ENCODE measurements at places on chromosomes 6 and 20. TPM values are rescaled to one million over a fixed set of nuclear protein-coding genes. Genes with fewer than 3 reads are reported as not detected.
A peak's percentile ranks its signal among the peaks of the same experiment; 100 is the strongest.

Gene PLN
- not detected for total RNA-seq

Gene MOXD1
- total RNA-seq: not detected

DNA sequence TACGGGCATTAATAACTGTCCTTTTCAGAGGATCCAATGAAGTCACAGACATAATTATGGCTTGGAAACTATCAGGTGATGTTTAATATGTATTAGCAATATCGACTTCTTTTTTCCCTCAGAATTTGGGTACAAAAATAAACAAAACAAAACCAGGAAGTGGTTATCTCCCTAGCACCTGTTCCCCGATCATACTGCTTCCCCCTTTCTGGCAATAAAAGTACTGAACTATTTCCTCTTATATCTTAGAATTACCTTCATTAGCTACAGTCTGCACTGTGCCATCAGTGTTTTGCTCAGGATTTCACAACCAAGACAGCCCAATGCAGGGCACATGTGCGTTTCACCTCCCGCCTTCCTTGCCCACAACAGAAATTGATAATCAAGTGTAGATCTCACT is 216.9 kb upstream of the BTBD3 start:
- no peaks in the 10 kb centered on the region for H3K36me3 ChIP-seq
- no peaks in the 10 kb centered on the region for H3K4me1 ChIP-seq
- no peak overlapping the region for H3K4me3 ChIP-seq

DNA sequence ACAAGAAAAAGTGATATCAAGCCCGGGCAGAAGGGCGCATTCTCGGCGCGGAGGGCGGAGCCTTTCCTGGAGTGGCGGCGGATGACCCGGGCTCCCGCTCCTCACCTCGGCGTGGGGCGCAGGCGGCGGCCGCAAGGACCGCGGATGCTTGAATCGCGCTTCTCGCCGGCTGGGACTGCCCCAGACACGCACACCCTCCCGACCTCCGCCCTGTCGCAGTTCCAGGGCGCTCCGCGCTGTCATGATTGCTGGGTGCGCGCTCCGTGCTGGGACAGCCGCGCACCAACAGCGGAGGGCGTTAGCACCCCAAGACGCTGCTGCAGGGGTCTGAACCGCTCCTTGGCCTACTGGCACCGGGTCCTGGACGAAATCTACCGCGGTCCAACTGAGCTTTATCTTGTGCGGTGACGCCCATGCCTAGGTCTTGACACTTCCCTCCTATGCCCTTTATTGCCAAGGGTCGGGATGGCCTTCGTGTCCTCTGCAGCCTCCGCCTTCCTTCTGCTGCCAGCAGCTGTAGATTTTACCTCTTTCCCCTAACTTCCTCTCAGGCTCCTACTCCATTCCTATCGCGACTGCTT is 43.3 kb downstream of the IRAK1BP1 start:
- H3K4me3 ChIP-seq: peak overlapping the region; percentile 57
- H3K4me1 ChIP-seq: peaks cover 8% of the 10 kb centered on the region
- no peaks in the 10 kb centered on the region for H3K27me3 ChIP-seq
- H3K27ac ChIP-seq: no peak overlapping the region
- H3K36me3 ChIP-seq: no peaks in the 10 kb centered on the region
- DNase-seq: peak; percentile 28

- no peaks in the 10 kb centered on the region for H3K27me3 ChIP-seq
- H3K27ac ChIP-seq: no peak overlapping the region
- H3K36me3 ChIP-seq: no peaks in the 10 kb centered on the region
- no peak overlapping the region for H3K4me3 ChIP-seq
Measured at GRCh38 chr6:145844933-145845540, 30.4 kb upstream of the FBXO30 start.

GRCh38 chr6:81997090-81997926 is 244.8 kb upstream of the TENT5A start:
- H3K27ac ChIP-seq: no peak overlapping the region
- DNase-seq: no peak
- H3K27me3 ChIP-seq: no peaks in the 10 kb centered on the region
- H3K4me1 ChIP-seq: peaks cover 3% of the 10 kb centered on the region
- H3K36me3 ChIP-seq: no peaks in the 10 kb centered on the region
- H3K4me3 ChIP-seq: no peak overlapping the region

GRCh38 chr6:25713824-25714223 is 40.7 kb upstream of the SLC17A4 start:
- H3K4me1 ChIP-seq: peaks cover 23% of the 10 kb centered on the region
- peak overlapping the region; percentile 54 for H3K27ac ChIP-seq
- no peaks in the 10 kb centered on the region for H3K36me3 ChIP-seq
- no peak for DNase-seq

DNA sequence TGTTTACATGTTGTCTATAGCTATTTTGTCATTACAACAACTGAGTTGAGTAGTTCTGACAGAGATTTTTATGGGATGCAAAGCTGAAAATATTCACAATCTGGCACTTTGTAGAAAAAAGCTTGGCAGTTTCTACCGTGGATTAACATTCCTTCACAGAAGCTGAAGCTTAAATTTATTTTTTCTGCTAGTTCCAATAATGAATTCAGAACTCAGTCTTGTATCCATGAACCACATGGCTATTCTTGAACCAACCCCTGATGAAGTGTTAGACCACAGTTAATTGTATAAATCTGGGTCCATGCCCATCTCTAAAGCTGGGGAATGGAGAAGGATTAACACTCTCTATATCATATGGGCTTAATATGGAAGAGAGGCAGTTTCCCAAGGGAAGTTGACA is 743.8 kb upstream of the FLRT3 start:
- no peak overlapping the region for H3K4me3 ChIP-seq
- no peak for DNase-seq
- no peak overlapping the region for H3K27ac ChIP-seq

DNA sequence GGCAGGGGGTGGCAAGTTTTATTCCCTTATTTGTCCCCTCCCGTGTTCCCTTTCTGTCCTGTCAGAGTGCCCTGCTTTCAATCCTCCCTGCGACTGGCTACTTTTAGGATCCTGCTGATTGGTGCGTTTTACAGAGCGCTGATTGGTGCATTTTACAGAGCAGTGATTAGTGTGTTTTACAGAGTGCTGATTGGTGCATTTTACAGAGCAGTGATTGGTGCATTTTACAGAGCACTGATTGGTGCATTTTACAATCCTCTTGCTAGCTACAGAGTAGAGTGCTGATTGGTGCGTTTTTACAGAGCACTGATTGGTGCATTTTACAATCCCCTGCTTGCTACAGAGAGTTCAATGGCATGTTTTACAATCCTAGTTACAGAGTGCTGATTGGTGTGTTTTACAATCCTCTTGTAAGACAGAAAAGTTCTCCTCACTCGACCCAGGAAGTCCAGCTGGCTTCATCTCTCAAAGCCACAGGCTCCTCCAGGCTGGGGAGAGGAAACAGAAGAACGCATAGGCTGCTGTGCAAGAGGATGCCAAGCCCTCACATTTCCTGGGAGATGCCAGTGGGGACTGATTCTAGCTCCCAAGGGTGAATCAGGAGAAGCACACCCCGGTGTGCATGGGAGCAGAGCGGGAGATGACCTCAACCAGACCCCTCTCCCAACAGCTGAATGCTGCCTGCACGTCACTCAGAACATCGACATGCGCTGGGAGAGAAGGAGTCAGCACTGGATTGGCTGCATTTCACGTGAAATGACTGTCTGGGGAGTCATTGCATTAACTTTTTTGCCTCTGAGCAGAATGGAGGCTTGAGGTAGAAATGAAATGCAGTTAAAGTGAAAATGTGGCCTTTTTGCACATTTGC is 48.3 kb upstream of the SLC22A23 start:
- H3K4me3 ChIP-seq: no peak overlapping the region
- peaks cover 2% of the 10 kb centered on the region for H3K27me3 ChIP-seq
- no peaks in the 10 kb centered on the region for H3K4me1 ChIP-seq
- no peaks in the 10 kb centered on the region for H3K36me3 ChIP-seq
- no peak overlapping the region for H3K27ac ChIP-seq
